EL (cell line): ENCODE measurements at places on chromosomes 11 and 22.
A peak's percentile ranks its signal among the peaks of the same experiment; 100 is the strongest.

DNA sequence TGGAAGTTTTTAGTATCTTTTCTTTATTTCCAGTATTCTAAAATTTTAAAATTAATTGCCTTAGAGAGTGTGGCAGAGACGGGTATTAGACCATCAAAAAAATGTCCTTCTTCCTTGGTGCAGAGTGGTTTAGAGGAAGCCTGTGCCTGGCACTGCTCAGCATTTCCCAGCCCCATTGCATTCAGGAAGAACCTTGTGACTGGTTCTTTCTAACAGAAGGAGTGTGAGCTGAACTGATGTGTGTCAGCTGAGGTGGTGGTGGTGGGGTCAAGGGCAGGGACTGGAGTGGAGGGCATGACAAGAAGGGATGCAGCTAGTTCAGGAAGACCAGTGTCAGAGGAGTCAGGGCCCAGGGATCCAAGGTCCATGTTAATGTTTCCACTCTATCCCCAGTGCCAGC lies 58.7 kb upstream of the FDX1 start:
- no peak for DNase-seq

DNA sequence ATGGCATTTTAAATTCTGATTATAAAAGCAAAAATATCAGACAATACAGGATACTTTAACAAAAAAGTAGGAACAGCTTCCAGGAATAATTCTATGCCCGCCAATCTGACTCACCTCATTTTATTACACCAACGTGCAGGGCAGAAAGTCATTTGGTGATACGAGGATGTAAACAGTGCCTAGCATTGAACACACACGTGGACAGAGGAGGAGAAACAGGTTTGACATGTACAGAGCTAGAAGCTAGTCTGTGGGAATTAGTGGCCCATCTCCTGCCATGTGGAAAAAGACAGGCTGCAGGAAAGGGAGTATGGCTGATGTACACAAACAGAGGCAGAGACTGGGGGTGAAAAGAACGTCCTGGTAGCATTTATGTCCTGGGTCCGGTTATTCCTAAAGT lies 9.0 kb upstream of the SPINDOC start:
- no peak for DNase-seq

DNA sequence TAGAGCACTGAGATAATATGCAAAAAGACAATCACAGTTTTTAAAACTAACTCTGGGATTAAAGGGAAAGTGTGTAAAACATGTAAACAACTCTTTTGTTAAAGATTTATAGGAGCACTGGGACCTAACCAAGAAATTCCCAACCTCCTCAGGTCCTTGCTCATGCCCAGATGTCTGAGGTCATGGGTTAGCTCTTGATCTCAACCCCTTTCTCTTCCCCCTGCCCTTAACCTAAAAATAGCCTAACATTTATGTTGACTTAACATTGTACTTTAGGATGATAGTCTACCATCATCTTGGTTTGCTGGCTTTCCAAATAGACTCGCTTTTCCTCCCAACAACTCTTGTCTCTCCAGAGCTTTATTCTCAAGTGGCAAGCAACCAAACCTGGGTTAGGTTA lies 258.2 kb upstream of the FAT3 start:
- DNase-seq: no peak

DNA sequence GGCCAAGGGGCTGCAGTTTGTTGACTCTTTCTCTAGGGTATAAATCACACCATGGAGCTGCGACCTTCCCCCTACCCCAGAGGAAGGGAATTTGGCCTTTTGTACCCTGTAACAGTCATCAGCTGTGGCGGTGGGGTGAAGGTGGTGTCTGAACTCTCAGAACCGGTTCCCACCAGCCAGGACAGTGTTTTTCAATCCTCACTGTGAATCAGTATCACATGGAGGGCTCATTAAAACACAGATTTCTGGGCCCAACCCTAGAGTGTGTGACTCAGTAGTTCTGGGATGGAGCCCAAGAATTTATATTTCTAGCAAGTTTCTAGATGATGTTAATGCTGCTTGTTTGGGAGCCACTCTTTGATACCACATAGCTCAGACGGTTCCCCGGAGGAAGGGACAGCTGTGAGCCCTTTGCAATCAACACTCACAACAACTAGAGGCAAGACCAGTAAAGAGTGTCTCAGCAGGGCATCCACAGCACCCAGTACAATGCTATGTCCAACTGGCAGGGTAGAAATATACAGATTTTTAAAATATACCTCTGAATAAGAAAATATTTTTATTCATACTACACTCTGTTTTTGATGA lies 43.9 kb upstream of the FAT3 start:
- peak; percentile 80 for DNase-seq

- peak; percentile 31 for DNase-seq
Measured at GRCh38 chr11:66727282-66728037, 1.6 kb downstream of the SPTBN2 start.
